Stimulated activated CD8-positive, alpha-beta memory T cell treated with anti-CD3 and anti-CD28 coated beads, Interleukin-15, amount 100 ng/mL, for 24 hours (primary cell): ENCODE measurements at places on chromosomes 3 and 15.

DNA sequence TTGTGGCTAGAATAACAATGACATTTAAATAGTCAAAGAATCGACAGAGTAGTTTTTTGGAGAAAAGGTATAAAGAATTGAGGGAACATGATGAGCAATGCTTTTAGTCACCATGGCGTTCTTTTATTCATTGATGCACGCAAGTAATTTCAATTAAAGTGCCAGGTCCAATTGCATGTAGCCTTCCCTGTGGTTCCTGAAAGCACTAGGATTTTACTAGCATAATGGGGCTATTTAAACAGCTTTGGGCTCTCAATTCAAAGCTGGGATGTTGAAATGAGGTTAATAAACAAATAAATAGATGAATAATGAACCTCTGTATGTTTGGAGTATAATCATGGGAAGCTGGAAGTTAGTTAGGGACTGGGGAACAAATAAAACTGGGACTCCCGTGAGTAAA is 121.2 kb upstream of the GAP43 start:
- DNase-seq, result no peak

- DNase-seq, result no peak
Observed at GRCh38 chr3:169953462-169954141, 13.0 kb upstream of the SEC62 start.

DNA sequence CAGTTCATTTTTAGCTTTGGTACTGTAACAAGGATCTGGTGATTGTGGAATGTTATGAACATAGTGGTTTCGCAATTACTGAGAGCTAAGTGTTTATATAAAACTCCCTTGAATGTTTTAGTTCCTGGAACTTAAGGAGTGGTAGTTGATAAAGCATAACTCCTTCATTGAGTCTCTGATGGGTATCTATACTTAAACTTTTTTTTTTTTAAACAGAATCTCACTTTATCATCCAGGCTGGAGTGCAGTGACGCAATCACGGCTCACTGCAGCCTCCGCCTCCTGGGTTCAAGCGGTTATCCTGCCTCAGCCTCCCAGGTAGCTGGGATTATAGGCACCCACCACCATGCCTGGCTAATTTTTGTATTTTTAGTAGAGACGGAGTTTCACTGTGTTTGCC is 11.3 kb downstream of the PRKCI start:
- no peak for DNase-seq

GRCh38 chr3:40124918-40125317 is 184.6 kb upstream of the EIF1B start:
- no peak for DNase-seq

DNA sequence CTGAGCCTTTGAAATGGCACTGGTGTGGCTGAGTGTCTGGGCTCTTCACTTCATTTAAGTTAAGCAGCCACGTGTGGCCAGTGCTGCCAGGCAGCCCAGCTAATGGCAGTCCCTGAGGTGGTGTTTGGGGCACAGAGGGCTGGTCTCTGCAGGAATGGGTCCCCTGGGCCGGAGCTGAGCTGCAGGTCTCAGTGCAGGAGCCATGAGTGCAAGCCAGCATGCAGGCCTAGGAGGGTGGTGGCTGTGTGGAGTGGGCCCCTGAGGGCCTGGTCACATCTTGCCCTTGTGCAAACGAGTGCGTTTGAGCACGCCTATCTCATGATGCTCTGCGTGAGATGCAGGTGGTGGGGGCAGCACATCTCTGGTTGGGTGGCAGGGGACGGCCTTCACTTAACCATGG is 48.9 kb downstream of the PLXNA1 start:
- DNase-seq, result no peak

- DNase-seq, result no peak
Observed at GRCh38 chr3:69866988-69867720, 127.9 kb downstream of the MITF start.

DNA sequence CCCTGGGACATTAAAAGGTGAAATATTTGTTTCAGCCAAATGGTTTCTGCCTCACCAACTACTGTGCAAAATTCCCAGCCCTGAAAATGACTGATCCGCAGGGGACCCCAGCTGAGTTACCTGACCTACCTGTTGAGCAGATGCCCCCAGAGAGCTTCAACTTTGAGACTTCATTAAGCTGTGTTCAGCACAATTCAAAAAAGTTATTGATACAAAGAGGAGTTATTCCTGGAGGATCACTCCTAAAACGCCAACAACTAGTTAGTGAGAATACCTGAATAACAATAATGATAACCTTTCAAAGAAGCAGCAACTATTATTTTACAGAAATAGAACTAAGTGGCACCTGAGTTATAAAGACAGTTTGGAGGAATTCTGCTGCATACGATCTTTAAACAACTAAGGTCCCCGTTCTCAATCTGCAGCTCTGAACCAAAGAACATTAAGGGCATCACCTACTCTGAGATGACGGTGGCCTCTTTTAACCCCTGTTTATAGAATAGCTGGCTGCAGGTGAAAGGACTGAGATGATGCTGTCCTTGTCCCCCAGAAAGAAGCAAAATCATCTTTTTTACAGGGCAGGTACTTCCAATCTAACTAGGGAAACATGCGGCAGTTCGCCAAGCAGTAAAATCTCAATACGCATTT is 659 bp downstream of the GADL1 start:
- no peak for DNase-seq

DNA sequence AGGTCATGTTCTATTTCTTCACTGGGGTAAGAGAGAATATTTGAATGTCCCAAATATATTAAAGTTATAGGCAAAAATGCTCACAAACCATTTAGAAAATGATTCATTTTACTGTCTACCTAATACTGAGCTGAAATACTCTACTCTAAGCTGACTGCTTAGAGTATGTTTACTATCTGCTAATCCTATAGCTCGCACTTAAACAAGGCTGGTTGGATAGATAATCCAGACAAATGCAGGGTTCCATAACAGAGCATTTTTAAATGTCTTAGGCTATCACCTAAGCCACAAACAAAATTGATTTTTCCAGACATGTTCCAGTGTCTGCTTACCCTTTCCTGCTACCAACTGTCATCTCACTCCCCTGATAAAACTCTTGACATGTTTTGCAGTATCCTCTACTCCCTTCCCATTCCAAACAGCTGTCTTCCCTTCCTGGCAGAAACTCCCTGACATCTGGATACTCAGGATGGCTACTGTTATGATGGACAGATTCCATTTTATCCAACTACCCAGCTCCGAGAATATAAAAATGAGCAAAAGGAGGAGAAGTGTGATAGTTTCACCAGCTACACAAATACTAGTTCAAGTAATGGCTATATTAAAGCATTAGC is 1034.7 kb downstream of the FHIT start:
- no peak for DNase-seq

GRCh38 chr3:100263583-100263982 is 2.8 kb downstream of the TBC1D23 start:
- DNase-seq, result no peak

GRCh38 chr3:64571982-64572381 is 115.8 kb downstream of the ADAMTS9 start:
- no peak for DNase-seq

DNA sequence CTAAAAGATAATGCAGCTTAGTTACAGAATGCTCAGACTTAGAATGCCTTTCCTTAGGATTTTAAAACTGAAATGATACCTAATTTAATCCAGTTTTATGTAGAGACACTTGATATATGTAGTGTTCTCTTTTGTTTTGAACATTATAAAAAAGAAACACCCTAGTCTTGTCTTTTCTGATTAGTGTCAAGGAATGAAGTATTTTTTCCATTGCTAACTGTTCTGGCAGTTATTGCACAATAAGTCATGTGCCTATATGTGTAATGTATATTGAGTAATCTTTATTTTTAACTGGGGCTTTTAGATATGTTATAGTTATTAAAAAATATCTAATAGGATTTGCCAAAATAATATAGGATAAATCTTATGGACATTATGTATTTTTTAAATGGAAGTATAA is 4.5 kb downstream of the ARL8B start:
- DNase-seq, result no peak

DNA sequence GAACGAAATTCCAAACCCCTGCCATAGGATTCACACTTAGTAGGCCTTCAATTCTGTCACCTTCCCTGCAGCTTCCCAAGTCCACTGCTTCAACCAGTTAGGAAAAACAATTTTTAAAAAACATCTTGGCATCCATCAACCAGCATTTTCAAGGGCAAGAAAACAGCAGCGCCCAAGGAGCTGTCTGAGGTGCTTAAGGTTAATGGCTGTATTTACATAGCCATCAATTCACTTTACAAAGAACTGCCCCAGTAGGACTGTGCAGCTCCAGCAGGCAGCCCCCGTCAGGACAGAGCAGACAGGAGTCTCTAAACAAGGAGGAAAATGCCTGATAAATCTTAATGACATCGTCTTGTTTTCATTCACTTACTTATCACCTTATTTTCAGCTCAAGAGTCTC is 13.3 kb downstream of the TAFA4 start:
- DNase-seq, result no peak

DNA sequence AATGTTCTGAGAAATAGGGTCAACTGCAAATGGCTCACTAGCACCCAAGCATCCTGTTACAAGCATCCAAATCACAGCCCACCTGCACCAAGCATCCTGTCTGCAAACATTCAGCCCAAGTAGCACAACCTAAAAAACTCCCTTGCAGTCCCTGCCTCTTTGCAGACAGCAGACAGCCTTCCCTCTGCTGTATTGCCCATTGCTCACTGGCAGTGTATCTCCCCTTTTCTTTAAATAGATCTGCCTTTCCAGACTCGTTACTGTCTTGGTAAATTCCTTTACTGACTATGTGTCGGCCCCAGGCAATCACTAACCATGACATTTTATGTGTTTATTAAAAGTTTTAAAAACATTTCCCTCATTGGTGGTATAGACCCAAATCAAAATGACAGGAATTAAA is 155.4 kb downstream of the ADAMTSL3 start:
- no peak for DNase-seq

- no peak for DNase-seq
Observed at GRCh38 chr3:29850641-29851040, 569.8 kb downstream of the RBMS3 start.

DNA sequence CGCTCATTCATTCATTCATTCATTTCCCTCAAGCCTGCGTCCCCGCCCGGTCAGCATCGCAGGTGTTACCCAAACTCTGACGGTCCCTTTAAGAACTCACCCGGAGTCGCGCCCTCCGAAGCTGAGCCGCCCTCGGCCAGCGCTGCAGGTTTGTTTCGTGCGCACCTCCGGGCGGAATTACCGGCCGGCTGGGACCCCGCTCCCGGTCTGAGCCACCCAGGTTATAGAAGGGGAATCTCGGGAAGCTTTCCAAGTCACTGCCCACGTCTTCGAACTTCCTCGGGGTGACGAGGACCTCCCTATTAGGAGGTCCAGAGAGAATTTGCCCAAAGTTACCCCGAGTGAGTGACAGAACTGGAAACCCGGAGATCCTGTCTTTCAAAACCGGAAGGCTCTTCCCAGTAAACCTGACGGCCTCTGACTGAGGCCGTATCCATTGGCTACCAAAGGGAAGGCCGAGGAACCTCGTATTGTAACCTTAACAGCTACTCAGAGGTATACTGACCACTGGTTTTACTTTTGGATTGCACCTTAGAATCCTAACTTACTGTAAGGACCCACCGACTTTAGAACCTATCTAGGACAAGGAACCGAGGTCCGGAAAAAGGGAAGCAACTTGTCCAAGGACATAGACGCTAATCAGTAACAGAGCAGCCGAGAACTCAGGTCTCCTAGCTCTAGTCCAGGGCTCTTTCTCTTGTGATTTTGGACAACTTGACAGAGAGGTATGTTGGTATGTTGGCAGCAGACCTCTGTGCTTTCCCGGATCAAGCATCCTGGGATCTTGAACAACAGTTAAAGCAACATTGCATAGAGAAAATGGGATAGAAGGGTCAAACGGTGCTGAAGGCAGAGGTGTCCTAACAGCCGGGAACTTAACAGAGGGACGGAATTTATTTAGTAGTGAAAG is 788 bp upstream of the DLG1 start:
- no peak for DNase-seq

DNA sequence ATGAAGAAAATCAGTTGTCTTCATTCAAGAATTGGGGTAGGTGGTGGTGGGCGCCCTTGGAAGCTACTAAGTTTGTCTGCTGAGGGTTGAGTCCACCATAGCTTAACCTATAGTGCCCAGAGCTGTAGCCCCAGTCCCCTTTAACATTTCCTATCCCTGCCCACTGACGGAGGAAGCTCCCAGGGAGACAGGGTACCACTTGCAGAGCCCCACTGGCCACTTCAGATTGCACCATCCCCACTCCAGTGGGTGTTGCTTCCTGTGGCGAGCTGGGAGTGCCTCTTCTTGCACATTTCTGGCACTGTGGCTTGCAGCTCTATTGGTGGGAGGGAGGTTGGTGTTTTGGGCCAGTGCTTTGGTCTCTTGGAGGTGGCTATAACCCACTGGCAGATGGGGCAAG is 2.7 kb downstream of the PXYLP1 start:
- DNase-seq, result no peak

GRCh38 chr3:155194973-155195957 is 98.2 kb downstream of the STRIT1 start:
- DNase-seq, result no peak

DNA sequence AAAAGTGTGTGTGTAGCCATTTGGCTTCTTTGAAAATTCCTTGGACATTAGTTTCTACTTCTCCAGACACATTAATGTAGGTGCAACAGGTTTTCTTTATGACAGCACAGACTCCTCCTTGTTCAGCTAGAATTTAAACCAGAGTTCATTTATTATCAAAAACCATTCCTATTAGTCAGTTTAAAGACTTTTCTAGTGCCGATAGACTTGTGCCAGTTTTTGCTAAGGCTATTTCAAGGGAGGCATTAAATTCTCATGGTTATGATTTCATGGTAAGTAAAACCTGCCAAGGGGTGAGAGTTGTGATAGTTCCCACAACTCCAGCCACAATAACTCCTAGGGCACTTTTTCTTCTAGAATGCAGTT is 20.6 kb upstream of the SENP7 start:
- DNase-seq, result no peak

- DNase-seq, result no peak
Observed at GRCh38 chr3:127440384-127440783, 150.1 kb downstream of the TPRA1 start.

DNA sequence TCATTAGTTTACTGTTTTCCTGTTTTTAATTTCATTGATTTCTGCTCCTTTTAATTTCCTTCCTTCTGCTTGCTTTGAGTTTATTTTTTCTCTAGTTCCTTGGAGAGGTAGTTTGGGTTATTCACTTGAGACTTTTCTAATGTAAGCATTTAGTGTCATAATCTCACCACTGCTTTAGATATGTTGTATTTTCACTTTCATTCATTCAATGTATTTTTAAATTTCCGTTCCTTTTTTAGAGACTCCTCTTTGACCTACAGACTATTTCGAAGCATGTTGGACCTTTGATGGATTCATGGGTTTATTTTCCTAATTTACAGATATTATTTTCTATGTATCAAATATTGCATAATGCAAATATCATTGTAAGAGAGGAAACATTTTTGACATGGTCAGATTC is 23.3 kb downstream of the KLHL18 start:
- no peak for DNase-seq

- DNase-seq, result no peak
Observed at GRCh38 chr3:30598668-30599545, 7.5 kb upstream of the TGFBR2 start.
